ENCODE measurements at places on chromosomes 5 and 9.

GRCh38 chr5:131019601-131020315 lies 145.3 kb downstream of the HINT1 start:
- peak; percentile 41 for DNase-seq

DNA sequence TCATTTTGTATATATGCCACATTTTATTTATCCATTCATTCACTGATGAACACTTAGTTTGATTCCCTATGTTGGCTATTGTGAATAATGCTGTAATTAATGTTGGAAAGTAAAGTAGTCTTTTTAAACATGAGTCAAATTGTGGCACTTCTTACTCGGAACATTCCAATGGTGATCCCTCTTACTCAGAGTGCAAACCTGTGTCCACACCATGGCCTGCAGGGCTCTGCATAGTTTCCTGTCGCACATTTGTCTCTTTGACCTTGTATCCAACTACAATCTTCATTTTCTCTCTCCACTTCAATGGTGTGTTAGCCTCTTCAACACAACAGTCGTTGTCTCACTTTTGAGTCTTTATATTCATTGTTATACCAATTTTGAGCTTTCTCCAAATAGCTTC lies 98.1 kb upstream of the PAPPA start:
- no peak for DNase-seq

DNA sequence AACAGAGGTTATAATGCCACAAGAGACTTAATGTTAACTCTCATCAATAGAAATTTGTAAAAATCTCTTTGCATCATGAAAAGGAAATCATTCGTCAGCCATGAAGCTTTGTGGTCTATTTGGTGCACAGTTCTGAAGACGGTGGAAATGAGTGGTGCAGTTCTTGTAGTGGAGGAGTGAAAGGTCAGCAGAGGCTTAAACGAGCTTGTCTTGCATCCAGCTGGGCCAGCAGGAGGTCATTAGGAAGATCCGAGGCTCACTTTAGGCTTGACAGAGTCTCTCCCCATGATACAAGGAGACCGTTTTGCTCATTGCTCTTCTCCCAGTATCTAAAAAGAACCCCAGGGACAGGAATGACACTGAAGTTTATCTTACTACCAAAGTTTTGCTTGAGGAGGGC lies 440.8 kb downstream of the BNC2 start:
- DNase-seq = no peak

DNA sequence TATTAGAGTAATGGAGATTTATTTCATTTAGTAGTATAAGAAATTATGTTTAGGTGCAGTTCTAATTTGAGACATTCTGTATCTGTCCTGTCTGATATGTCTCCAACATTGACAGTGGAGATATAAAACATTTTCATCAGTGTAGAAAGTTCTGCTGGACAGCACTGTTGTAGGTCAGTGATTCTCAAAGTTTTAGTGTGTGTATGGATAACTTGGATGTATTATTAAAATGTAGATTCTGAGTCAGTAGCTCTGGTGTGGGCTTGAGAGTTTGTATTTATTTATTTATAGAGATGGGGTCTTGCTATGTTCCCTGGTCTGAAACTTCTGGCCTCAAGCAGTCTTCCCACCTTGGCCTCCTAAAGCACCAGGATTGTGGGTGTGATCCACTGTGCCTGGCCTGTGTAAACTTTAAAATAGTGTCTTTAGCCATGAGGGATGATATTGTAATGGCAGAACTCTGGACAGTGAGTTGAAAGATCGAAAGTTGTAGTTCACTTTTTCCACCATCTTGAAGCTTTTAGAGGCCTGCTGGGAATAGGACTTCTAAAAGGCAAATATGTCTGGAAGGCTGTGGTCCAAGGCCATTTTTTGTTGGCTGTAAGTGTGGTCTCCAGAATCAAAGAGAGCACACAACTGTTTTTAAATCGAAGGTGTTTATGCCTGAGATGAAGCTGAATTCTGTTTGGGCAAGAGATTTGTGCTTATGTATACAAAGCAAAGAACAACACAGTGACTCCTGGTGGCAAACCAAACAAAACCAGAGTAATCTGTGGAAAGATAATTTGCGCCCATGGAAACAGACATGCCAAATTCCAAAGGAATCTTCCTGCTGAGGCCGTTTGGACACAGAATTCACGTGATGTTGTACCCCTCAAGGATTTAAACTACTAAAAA lies 12.4 kb downstream of the UBAP1 start:
- no peak for DNase-seq

DNA sequence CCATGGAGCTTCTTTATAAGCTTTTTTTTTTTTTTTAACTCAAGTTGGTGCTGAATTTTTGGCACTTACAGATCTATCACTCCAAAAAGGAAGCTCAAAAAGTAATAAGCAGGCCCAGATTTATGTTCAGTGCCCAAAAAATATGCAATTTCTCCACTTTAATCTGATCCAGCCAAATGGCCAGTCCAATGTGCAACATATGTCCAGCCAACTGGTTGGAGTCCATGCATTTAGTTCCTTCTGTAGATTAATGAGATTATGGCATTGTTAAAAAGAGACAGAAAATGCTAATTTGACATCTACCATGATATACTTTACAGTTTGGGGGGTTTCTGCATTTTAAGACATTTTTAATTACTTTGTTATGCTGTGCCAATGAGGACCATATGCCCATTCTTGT lies 129.5 kb downstream of the SLC1A3 start:
- no peak for DNase-seq
